ENCODE measurements at places on chromosomes 16 and 17.
A peak's percentile ranks its signal among the peaks of the same experiment; 100 is the strongest.

DNA sequence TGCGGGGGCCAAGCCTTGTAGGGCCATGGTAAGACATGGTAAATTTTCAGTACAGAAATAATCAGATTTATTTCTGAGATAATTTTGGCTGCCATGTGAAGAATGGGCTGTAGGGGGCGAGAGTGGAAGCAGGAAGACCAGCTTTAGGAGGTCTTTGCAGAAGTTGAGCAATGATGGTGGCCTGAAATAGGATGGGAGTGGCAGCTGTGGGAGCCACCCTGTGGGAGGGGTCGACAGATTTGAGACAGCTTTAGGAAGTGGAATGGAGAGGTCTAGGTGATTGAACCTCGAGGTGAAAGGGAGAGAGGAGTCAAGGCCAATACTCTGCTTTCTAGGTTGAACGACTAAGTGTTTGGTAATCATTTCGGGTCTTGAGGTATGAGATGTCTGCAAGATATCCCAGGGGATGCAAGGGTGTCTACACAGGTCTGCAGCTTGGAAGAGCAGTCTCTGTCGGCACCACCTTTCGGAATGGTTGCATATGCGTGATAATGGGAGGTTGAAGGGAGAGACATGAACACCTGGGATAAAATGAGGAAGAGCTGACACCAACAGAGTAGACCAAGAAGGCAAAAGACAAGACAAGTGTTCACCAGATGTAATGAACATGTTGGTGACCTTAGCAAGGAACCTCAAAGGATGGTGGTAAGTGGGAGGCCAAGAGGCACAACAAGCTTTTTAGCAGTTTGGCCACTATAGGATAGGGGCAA lies 4.2 kb upstream of the ATXN7L3 start:
- DNase-seq, result peak; percentile 79

DNA sequence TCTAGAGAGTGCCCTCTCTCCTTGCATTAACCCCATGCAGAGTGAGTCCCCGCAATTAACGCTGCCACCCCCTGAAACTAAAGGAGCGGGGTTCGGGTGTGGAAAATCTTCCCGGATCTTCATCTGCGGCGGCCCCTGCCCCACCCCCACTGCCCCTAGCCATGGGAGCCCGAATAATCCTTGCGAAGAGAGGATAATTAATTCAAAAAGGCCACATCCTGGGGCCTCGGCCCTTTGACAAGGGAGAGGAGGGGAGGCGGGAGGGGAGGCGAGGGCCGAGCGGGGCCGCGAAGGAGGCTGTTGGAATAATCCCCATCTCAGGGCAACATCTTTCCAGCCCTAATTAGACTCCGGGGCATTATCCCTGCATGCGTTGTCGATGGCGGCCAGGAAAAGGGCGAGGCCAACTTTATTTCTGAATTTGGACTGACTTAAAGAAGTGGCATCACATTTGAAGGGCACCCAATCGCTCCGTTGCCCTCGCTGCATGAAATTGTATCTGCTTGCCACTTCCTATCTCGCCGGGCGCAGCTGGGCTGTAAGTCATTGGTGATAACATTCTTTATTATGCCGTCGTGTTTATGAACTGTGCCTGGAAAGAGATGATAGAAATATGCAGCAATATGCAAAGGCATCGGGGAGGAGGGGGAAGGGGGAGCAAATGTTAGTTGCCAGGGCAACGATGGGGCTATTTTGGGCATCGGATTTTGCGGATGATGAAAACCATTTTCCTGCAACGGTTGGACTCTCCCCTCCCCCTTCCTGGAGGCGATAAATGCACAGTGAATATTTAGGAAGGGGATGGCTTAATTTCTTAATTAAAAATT lies 387.1 kb upstream of the TNRC6C start:
- DNase-seq, result no peak

- DNase-seq, result no peak
Observed at GRCh38 chr16:81796035-81796434, 16.9 kb downstream of the PLCG2 start.

GRCh38 chr16:10728003-10728887 lies 15.4 kb upstream of the NUBP1 start:
- DNase-seq, result no peak

- no peak for DNase-seq
Observed at GRCh38 chr16:15052747-15053476, 3.0 kb downstream of the NTAN1 start.

DNA sequence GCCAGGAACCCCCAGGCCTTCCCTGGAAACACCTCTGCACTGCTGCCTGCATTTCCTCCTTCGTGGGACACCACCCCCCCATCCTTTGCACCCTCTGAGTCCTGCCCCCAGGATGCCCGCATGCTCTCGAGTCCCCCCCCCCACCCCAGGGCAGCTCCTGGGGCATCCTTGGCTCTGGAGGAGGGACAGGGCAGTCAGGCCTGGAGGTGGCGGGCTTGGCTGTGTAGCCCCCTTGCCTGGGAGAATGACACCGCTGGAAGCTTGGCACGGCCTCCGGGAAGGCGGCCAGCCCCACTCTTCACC lies 98.9 kb upstream of the GSE1 start:
- DNase-seq, result no peak

DNA sequence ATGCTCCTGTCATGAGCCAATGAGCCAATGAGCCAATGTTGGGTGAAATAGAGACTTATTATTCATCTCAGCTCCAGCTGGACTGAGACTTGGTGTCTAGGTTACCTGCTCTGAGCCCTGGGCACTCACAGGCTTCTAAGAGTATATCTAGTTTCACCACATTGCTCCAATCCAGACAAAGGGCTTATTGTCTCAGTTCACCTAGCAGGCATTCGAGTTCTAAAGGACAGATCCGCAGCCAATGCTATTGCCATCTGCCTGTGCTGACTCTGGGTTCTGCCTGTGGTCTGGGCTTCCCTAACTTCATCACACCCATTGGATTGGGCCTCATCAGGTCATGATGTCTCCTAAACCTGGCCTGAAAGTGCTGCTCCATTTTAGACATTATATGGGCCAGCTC lies 66.1 kb upstream of the HS3ST4 start:
- no peak for DNase-seq

DNA sequence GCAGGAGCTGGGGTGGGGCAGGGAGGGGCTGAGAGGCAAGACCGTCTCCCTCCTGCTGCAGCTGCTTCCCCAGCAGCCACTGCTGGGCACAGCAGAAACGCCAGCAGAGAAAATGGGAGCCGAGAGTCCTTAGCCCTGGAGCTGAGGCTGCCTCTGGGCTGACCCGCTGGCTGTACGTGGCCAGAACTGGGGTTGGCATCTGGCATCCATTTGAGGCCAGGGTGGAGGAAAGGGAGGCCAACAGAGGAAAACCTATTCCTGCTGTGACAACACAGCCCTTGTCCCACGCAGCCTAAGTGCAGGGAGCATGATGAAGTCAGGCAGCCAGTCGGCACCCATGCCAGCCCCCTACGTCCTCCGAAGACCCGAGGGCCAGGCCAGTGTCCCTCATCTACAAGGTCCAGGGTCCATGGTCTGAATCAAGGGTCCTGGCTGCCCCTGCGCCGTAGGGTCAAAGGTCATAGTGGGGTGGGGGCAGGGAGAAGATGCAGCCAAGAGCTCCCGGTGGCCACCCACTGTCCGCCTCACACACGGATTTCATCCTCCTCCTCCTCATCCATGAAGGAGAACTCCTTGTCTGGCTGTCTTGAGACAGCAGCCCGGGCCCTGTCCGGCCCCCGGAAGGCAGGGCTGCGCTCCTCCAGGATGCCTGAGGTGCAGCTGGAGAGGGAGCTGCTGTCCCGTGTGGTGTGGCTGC lies 23.4 kb upstream of the CPSF4L start:
- DNase-seq, result no peak

DNA sequence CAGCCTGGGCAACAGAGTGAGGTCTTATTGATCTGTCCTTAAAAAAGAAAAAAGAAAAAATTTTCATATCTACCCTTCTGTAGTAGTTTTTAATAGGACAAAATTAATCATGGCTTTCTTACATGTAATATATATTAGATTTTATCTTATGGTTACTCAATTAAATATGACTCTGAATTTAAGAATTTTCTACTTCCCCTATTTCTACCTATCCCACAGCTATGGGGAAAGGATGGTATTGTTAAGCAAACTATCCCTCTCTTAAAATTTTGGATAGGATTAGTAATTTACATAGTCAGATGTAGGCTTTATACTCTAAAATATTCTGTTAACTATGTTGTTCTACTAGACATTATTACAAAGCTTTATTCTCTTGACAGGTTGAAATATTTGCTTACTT lies 62.5 kb downstream of the NQO1 start:
- no peak for DNase-seq

GRCh38 chr17:15181333-15181732 lies 83.8 kb downstream of the PMP22 start:
- no peak for DNase-seq

DNA sequence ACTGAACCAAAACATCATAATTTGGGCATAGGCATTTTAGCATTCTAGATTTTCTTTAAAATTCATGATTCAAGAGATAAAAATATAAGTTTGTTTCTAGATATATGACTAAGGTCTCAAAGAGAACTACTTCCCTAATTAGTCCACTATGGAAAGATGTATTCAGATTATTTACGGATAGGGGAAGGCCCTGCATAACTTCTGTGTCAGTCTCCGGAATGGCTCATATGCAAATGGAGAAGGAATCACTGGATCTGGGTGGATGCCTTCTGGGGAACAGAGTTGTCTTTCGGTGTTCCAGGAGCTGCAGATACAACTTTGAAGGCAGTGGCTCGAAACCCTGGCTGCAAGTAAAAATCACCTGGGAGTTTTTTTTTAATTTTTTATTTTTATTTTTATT lies 17.1 kb upstream of the WFIKKN2 start:
- DNase-seq, result no peak

DNA sequence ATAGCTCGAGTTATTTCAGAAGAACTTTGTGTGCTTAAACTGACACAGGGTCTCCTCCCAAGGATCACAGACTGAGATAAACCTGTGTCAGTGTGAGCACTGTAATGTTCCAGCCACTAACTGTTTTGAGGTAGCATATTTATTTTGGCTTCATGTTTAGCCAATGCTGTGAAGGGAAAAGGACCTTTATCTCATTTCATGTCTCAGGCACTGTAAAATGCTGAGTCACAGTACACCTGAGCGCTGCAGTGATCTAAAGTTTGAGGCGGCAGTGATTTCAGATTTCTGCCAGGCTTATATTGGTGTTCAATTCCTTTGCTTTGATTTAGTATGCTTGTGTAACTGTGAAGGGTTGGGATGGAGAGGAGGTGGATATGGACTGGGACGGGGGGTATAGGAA lies 3.1 kb upstream of the DNAJA2 start:
- no peak for DNase-seq

GRCh38 chr16:2213817-2214718 lies 572 bp downstream of the PGP start:
- DNase-seq, result no peak

- DNase-seq, result no peak
Observed at GRCh38 chr16:31460582-31461002, 1.3 kb downstream of the ARMC5 start.

- no peak for DNase-seq
Observed at GRCh38 chr17:17884391-17885357, 47.9 kb upstream of the SREBF1 start.

GRCh38 chr17:38870259-38871165 lies 654 bp downstream of the LASP1 start:
- peak; percentile 79 for DNase-seq

DNA sequence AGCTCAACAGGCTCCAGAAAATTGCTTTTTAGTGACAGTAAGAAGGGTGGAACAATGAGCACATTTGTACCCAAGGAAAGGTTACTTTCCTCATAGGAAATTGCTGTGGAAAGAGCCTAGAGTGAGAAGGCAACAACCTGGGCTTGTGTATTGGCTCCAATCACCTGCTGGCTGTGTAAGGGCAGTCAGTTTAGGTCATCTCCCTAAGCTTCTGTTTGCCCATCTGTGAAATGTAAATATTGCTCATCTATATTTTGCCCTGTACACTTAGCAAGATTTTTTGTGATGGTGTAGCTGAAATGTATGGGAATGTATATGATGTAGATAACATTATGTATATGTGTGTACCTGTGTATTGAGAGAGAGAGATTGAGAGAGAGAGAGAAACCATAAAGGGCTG lies 225.2 kb upstream of the MPHOSPH6 start:
- no peak for DNase-seq

- DNase-seq, result no peak
Observed at GRCh38 chr17:39666231-39666600, 1.1 kb downstream of the TCAP start.

GRCh38 chr17:58956997-58957724 lies 149.5 kb downstream of the TRIM37 start:
- no peak for DNase-seq

- no peak for DNase-seq
Observed at GRCh38 chr17:79948406-79948944, 87.2 kb downstream of the TBC1D16 start.

- DNase-seq, result no peak
Observed at GRCh38 chr17:50830994-50831393, 4.4 kb upstream of the WFIKKN2 start.

DNA sequence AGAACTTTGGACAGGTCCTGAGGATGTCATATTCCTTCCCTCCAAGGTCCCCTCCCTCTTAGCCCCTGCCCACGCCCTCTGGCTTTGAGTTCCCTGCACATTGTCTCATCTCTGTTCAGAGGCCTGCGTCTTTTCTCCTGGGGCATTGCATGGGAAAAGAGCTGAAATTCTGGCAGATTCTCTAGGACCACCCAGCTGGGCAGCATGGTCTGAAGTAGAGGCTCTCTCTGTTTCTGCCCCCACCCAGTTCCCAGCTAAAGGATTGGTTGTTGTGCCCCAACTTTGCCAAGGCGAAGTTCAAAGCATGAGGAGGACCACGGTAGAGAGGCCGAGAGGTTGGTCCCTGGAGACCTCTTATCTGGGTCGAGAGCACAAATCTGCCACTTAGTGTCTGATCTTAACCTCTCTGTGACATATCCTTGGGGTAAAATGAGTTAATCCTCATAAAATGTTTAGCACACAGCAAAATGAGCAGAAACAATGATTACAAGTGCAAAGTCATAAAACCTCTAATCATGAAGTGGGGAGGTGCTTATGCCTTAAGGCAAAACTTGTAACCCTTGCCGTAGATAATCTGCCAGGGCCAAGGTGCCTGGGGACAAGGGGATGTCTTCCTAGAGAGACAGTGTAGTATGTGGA lies 2.4 kb downstream of the ABAT start:
- no peak for DNase-seq

GRCh38 chr16:64782484-64782883 lies 339.4 kb downstream of the CDH11 start:
- no peak for DNase-seq

DNA sequence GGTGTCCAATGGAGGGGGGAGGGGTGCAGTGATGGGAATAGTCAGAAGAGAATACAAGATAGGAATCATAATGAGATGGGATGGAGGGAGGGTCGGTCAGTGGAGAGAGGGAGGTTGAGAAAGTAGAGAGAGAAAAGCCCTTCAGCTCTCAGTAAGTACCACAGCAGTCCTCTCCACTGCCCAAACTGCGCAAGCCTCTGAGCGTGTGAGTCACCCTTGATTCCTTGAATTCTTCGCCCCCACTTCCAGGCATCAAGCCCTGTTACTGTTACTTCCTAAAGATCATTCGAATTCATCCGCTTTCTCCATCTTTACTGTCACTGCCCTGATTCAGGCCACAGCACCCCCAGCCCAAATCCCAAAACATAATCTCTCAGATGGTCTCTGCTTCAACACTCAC lies 2.5 kb downstream of the GUCY2D start:
- DNase-seq, result no peak

GRCh38 chr16:20042848-20043247 lies 30.8 kb downstream of the GPR139 start:
- no peak for DNase-seq

All from H1 (cell line).